Left lung (tissue), 14 donors: ENCODE measurements at places on chromosomes 7 and 10. TPM values are rescaled to one million over a fixed set of nuclear protein-coding genes. Genes with fewer than 3 reads are reported as not detected.
A peak's percentile ranks its signal among the peaks of the same experiment; 100 is the strongest.

Gene CFAP69
- total RNA-seq: 5.0 TPM

Gene CAMK2B
- 0.18 TPM for total RNA-seq

Gene LRRD1
- total RNA-seq: not detected

Gene OR6B1
- not detected for total RNA-seq

Gene CPA2
- not detected for total RNA-seq

Gene CARD11
- total RNA-seq: 4.7 TPM

Gene GPNMB
- total RNA-seq: 236 TPM

Gene CTBP2
- total RNA-seq: 71.2 TPM

Gene TDRD1
- total RNA-seq: 0.17 TPM

GRCh38 chr7:144470078-144470477 lies 66.6 kb upstream of the NOBOX start:
- DNase-seq: no peak

GRCh38 chr10:82392533-82392932 lies 517.5 kb downstream of the NRG3 start:
- DNase-seq: no peak

DNA sequence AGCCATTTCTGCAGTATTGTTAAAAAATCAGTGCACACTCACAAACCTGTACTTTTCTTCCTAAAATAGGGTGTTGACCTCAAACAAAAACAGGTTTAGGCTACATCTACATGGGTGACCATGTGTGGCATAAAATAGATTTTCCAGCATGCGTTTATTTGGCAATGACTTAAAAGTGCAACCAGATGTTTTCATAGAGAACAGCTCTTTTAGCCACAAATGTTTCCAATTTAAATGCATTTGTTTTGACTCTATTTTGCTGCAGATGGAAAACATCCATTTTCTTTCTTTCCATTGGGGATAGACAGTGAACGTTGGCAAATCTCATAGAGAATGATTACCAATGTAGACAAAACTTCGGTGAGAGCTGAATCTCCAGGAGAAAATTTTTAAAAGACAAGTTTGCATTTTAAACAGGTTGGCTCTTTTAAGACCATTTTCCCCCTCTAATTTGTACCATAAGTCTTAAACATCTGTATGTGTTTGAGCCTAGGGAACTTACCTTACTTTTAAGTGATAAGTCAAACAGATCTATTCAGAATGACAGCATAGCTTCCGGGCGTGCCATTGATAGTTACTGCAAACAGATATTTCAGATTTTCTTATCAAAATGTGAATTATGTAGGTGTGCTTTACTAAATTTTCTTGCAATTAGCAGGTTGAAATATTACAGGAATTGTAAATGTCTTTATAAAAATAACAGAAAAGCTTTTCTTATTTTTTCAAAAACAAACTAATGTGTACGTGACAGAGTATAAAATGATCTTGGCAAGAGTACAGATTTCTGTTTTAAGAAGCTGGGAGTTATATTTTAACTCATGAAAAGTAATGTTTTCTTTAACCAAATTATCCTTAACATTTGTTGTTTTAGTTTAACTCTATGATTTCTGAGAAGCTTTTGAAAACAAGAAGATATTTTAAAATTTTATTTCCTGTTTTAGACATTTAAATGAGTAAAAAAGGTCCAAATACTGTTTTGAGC lies 144.9 kb downstream of the HGF start:
- DNase-seq: no peak

- DNase-seq: no peak
These were observed 121.5 kb downstream of the TWIST1 start for GRCh38 chr7:18995811-18996426.

DNA sequence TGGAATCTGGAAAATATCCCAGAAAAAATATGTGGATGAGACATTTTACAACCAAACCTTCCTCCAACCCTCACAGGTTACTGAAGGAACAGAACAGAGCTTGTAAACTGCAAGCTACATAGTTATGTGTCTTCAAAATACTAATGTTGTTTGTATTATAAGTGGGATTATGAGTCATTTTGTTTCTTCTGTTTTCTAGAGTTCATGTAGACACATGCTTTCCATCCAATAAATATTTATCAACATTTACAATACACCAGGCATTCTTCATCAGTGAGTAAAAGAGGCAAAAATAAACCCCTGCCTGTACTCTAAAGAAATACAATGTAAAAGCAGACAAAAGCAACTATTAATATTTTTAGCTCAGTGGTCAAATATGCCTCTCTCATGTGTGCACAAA lies 38.0 kb upstream of the TES start:
- no peak for DNase-seq

- DNase-seq: no peak
These were observed 8.8 kb downstream of the CCSER2 start for GRCh38 chr10:84337199-84337598.

- no peak for DNase-seq
These were observed 4.2 kb upstream of the IGFBP1 start for GRCh38 chr7:45884136-45884535.

- DNase-seq: no peak
These were observed 183.4 kb downstream of the HTR7 start for GRCh38 chr10:90674461-90674860.

- no peak for DNase-seq
These were observed 179.9 kb downstream of the SKAP2 start for GRCh38 chr7:26684447-26684846.

DNA sequence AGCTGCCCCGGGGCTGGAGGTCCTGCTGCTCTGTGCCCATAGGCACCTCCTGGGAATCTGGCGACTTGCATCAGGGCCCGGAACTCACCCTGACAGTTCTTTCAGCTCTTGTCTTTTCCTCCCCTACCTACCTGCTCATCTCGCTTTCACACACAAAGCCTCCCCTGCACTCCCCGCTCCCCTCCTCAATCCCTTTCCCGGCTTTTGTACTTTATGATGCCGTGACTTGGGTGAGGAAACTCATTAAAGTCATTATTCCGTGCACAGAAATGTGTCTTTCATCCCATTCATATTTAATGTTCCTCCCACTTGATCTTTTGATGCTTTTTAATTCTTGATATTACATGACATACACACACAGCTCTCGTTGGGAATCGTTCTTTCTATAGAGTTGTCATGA lies 218.6 kb downstream of the RPS24 start:
- no peak for DNase-seq

- DNase-seq: no peak
These were observed at the start of gene OR2F2 for GRCh38 chr7:143934526-143935325. OR2F2 (plus strand) TSS chr7:143935233; CDS start chr7:143935233, 0 bp downstream.

GRCh38 chr7:19051767-19052375 lies 65.6 kb downstream of the TWIST1 start:
- no peak for DNase-seq

DNA sequence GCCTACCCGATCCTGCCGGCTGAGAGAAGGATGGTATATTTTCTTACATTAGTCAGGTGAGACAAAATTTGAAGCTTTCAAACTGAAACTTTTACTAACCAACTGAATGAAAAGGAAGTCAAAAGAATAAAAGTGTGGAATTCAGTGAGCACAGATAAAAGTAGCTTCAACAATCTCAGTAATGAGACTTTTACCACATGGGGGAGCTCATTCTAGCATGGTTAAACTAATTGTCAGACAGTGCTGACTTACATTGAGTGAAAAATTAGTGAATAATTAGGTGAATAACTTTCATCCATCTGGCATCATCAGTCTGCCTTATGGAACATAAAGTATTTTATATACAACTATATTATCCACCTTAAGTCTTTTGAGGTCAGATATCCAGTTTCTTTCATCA lies 8.4 kb downstream of the FAM237B start:
- DNase-seq: no peak

DNA sequence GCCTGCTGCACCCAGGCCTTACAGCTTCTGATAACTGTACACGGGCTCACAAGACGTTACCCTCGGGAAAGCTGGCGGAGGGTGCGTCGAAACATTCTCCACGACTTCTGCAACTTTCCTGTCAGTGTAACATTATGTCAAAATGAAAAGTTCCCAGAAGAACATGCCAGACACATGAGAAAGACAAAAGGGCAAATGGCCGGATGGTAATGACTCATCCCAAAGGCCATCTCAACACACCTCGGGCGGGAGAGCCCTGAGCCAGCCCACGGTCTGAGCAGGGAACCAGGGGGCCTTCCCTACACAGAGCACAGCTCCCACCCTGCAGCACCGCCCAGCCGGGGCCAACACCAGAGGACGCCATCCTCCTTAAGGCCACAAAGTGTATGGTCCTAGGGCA lies 118.7 kb downstream of the MAD1L1 start:
- no peak for DNase-seq

DNA sequence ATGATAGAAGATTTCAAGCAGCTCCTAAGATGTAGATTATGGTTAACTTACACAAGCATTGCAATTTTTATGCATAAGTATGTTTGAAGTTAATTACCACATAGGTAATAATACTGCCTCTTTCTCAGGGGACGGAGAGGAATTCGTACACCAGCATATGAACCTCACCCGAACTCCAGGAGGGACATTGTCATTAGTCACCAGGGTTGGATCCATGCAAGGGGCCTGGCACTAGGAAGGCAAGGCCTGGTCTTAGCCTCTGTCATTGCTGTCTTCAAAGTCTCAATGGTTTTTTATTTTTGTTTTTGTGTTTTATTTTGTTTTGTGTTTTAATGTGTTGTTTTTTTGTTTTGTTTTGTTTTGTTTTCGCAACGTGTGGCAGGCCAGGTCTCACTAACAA lies 145.6 kb upstream of the PPP2R2D start:
- no peak for DNase-seq

GRCh38 chr7:50156163-50156562 lies 63.1 kb upstream of the ZPBP start:
- no peak for DNase-seq

- DNase-seq: no peak
These were observed 244.4 kb downstream of the CHCHD3 start for GRCh38 chr7:132837529-132837928.

- no peak for DNase-seq
These were observed 35.5 kb upstream of the CABCOCO1 start for GRCh38 chr10:61627266-61627665.

DNA sequence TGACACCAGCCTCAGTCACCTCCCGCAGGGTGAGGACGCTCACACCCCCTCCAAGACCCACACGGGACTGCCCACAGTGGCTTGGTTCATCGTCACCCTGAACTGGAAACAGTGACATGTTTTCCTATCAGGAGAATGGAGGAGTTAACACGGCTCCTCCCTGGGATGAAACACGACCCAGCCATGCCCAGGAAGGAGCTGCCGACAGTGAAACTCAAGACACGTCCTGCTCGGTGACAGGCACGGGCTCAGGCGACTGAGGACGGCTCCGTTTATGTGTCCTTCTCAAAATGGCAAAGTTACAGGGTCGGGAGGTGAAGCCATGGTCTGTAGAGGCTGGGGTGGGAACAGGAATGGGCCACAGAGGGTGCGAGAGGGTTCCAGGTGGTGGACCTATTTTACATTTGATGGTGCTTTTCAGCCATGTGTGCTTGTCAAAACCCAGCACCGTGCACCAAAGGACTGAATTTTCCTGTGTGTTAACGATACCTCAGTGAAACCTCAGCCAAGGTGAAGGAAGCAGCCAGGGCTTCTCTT lies 272.4 kb downstream of the ADARB2 start:
- no peak for DNase-seq

- no peak for DNase-seq
These were observed 6.0 kb downstream of the RGS10 start for GRCh38 chr10:119536508-119537025.

GRCh38 chr7:28784171-28784902 lies 173.8 kb downstream of the TRIL start:
- peak; percentile 57 for DNase-seq

DNA sequence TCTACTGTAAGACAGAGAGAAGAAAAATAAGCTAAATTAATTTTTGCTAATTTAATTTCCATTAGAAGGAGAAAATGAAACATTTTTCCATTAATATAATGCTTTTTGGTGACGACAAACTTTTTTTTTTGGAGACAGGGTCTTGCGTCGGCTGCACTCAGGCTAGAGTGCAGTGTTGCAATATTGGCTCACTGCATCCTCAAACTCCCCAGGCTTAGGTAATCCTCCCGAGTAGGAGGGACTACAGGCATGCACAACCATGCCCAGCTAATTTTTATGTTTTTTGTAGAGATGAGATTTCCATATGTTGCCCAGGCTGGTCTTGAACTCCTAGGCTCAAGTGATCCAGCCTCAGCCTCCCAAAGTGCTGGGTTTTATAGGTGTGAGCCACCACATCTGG lies 229.8 kb upstream of the LRRN3 start:
- no peak for DNase-seq

DNA sequence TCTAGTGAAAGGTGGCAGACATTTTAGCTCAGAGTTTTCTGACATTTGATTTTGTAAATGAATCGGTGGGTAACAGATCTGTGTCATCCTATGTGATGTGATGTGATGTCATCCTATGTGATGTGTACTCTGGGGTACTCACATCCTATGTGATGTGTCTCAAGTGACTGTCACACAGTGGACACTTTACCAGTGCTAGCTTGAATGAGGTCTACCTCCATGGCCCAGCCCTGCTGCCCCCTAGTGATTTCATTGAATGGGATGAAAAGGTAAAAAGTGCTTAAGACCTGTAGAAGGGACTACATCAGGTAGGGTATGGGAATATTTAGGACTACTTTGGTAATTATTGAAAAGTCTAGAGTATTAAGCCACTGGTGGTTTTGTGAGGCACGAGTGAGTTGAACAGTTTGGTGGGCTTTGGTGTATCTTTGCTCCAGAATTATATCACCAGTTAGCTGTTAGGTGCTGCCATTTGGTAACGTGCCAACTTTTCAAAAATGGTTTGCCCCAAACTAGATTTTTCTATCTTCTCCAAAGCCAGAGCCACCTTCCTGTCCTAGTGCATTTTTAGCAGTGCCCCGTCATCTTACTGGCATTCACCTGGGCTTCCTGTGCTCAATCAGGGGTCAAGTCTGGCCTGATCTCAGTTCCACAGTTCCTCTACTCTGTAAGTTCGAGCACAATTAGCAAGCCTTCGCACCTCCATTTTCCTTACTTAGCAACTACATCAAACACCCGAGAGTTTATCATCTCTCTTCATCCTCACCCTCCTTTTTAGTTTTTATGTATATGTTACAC lies 9.7 kb downstream of the EIF4H start:
- no peak for DNase-seq

DNA sequence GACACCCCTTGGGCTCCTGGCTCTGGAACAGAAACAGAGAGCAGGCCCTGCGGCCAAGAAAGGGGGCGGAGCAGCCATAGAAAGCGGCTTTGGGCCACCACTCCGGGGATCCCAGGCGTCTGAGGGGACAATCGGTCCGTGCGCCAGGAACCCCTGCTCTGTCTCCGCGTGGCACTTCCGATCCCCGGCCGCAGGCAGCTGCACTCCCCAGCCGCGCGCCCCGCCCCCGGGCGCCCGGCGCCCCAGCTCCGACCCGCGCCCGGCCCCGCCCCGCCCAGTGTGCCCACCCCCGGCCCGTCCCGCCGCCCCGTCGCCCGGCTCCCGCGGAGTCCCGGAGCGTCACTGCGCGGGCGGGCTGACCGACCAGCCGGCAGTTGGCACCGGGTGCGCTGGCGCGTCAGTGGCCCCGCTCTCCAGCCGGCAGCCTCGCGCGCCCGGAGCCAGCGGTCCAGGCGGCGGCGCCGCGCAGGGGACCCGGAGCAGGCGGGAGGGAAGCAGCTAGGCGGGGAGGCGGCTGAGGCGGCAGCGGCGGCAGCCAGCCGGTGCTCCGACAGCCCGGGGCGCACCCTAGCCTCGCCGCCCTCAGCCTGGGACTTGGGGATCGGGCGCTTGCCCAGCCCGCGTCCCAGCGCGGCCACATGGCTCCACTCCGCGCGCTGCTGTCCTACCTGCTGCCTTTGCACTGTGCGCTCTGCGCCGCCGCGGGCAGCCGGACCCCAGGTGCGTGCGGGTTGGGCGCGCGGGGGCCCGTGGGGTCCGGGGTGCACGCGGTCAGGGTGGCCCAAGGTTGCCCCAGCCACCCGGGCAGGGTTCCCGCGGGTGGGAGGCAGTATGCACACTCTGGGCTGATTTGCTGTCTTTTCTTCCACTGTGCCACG lies at the start of gene ADAMTS14:
ADAMTS14 (plus strand) TSS at position 342 of the 878 bp plus-strand sequence; CDS start at position 639, 297 bp downstream.
- no peak for DNase-seq

- no peak for DNase-seq
These were observed 142.6 kb upstream of the TMEM196 start for GRCh38 chr7:19916046-19916445.
